ENCODE measurements at places on chromosomes 16 and 17. TPM values are rescaled to one million over a fixed set of nuclear protein-coding genes. Genes with fewer than 3 reads are reported as not detected.

GRCh38 chr17:76586741-76587487 lies 1.3 kb upstream of the ST6GALNAC2 start:
- no peak for DNase-seq

DNA sequence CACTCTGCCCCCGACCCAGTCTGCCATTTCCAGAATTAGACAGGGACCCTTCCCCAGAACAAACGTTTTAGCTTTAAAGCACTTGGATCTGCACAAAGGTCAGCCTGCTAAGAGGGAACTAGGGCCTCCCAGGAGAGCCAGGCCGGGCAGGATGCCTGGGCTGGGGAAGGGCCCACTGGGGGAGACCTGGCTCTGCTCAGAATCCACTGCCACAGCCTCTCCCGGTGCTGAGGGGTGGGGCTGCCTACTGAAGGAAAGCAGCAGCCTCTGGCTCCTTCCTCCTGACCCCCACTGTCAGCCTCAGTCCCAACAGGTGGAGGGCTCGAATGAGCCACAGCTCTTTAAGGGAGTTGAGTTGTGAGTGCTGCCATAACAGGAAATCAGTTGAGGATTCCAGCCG lies 1.7 kb downstream of the YBX2 start:
- peak; percentile 54 for DNase-seq

DNA sequence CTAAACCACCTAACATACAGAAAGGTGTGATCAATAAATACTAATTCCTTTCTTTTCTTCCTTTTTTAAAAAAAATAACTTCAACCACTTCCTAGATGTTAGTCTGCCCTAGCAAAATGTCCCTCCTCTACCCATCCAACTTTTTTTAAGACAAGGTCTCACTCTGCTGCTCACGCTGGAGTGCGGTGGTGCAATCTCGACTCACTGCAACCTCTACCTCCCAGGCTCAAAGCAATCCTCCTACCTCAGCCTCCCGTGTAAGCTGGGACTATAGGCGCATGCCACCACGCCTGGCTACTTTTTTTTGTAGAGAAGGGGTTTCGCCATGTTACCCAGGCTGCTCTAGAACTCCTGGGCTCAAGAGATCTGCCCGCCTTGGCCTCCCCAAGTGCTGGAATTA lies 33.1 kb downstream of the KANSL1 start:
- DNase-seq, result no peak

GRCh38 chr17:39406951-39407350 lies 5.5 kb upstream of the FBXL20 start:
- DNase-seq, result no peak

DNA sequence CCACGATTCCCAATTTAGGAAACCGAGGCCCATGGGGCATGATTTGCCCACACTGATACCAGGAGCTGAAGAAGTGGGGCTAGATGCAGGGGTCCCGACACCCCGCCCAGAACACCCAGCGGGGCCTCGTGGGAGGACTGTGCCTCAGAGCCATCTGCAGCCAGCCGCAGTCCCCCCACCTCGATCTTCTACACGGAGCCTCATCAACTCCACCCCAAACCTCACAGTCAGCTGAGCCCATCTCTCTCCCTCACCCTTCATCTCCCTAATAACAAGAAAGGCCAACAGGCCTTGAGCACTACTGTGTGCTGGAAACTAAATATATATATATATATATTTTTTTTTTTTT lies 4.2 kb downstream of the ITGAE start:
- no peak for DNase-seq

- no peak for DNase-seq
Measured at GRCh38 chr17:78986649-78987328, 7.1 kb upstream of the LGALS3BP start.

The EVPLL gene
- not detected for polyA plus RNA-seq

The C17orf107 gene
- polyA plus RNA-seq, result 0.69 TPM

The SNAI3 gene
- polyA plus RNA-seq, result 1.7 TPM
